ENCODE measurements at places on chromosomes 1 and 21. TPM values are rescaled to one million over a fixed set of nuclear protein-coding genes. Genes with fewer than 3 reads are reported as not detected.

GRCh38 chr1:225866061-225866837 lies 15.9 kb downstream of the TMEM63A start:
- H3K36me3 ChIP-seq: peaks cover 85% of the 10 kb centered on the region
- H3K4me1 ChIP-seq: peaks cover 4% of the 10 kb centered on the region
- no peak overlapping the region for H3K4me3 ChIP-seq
- H3K27me3 ChIP-seq: no peaks in the 10 kb centered on the region

DNA sequence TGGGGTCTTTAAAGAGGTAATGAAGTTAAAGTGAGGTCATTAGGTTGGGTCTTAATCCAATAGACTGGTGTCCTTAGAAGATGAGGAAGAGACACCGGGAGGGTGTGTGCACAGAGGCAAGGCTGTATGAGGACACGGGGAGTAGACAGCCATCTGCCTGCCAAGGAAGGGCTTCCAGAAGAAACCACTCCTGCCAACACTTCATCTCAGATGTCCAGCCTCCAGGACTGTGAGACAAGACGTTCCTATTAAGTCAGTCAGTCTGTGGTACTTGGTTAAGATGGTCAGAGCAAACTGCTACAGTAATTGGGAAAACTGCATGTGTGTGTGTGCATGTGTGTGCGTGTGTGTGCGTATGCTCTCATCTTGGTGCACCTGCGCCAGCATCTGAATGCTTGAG lies 77.1 kb downstream of the RYR2 start:
- H3K36me3 ChIP-seq: no peaks in the 10 kb centered on the region
- no peak for DNase-seq
- no peaks in the 10 kb centered on the region for H3K27me3 ChIP-seq
- no peak overlapping the region for H3K4me3 ChIP-seq

DNA sequence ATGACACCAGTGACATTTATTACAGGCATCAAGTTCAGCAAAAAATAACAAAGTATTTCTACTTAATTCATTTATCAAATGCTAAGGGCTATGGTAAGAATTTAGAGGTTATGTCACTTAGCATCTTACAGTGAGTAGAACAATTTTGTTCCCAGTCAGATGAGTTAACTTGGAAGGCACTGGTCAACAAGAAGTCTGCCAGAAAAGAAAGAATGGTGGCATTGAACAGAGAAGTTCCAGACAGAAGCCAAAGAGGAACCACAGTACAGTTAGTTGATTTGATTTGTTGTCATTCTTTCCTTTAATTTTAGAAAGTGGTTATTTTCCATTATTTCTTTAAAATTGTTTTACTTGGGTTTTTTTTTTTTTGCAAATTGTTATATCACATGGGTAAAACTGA lies 232.2 kb upstream of the PKN2 start:
- H3K27ac ChIP-seq: no peak overlapping the region
- DNase-seq: no peak
- H3K36me3 ChIP-seq: no peaks in the 10 kb centered on the region
- no peaks in the 10 kb centered on the region for H3K4me1 ChIP-seq
- H3K27me3 ChIP-seq: no peaks in the 10 kb centered on the region

DNA sequence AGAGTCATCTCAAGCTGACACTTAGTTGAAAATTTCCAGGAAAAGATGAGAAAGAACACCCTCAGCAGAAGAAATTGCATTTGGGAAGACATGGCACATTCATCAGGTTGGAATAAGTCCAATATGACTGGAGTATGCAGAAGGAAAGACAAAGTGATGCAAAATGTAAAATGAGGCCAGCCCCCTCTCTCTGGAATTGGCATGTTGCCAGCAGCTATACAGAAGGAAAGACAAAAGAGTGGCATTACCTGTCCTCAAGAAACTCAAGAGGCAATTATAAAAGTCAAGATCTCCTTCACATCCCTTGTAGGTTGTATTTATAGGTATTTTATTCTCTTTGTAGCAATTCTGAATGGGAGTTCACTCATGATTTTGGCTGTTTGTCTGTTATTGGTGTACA lies 426.3 kb downstream of the AGBL4 start:
- DNase-seq: no peak
- no peaks in the 10 kb centered on the region for H3K36me3 ChIP-seq
- H3K27me3 ChIP-seq: no peaks in the 10 kb centered on the region
- no peak overlapping the region for H3K4me3 ChIP-seq

DNA sequence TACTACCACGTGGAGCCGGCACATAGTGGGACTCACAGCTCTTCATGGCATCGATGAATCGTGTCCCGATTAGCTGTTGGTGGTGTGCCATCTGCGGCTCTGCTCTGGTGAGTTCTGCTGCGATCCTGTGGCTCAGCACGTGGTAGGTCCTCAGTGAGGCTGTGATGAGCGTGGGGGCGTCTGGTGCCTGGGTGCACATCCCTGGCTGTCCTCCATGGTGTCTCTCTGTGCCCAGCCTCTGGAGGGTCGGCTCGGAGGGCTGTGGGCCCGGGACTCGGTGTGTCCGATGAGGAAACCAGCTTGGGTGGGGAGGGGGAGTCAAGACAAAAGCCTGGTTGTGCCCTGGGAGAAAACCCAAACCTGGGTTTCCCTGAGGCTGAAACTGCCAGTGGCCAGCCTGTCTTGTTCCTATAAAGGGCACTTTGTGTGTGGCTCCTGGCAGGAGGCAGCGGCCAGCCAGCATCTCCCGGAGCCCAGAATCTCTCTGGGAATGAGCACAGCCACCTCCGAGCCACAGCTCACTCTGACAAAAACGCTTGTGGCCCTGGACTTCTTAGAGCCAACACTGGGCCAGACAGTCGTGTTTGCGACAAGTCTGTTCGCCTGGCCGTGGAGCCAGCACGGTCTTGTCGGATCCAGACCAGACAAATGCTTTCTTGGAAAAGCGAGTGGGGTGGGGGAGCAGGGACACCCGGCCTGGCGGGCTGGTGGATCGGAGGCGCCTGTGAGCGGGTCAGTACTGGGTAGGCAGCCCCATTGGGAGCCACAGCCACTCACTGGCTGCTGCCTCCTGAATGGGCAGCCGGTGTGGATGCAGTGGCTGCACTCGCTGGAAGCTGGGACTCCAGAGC lies 31.8 kb downstream of the SPSB1 start:
- no peak overlapping the region for H3K4me3 ChIP-seq
- no peak overlapping the region for H3K27ac ChIP-seq
- no peak for DNase-seq
- H3K36me3 ChIP-seq: no peaks in the 10 kb centered on the region
- H3K4me1 ChIP-seq: peaks cover 46% of the 10 kb centered on the region

GRCh38 chr1:29305943-29306342 lies 69.6 kb downstream of the PTPRU start:
- no peaks in the 10 kb centered on the region for H3K27me3 ChIP-seq
- no peaks in the 10 kb centered on the region for H3K4me1 ChIP-seq
- H3K4me3 ChIP-seq: no peak overlapping the region
- H3K27ac ChIP-seq: no peak overlapping the region
- peaks cover 8% of the 10 kb centered on the region for H3K36me3 ChIP-seq

Gene CFHR3
- total RNA-seq: 0.61 TPM

Gene MASP2
- total RNA-seq: not detected

Gene ANKRD35
- total RNA-seq: 1.3 TPM

Gene RHOU
- total RNA-seq: 11.0 TPM

Gene EFHD2
- total RNA-seq: 70.9 TPM

Measured in upper lobe of left lung (tissue), 6 donors.